ENCODE measurements at places on chromosomes 12 and 14. TPM values are rescaled to one million over a fixed set of nuclear protein-coding genes. Genes with fewer than 3 reads are reported as not detected.

GRCh38 chr12:14417715-14418114, 52.2 kb downstream of the ATF7IP start:
- DNase-seq = peak; percentile 64

DNA sequence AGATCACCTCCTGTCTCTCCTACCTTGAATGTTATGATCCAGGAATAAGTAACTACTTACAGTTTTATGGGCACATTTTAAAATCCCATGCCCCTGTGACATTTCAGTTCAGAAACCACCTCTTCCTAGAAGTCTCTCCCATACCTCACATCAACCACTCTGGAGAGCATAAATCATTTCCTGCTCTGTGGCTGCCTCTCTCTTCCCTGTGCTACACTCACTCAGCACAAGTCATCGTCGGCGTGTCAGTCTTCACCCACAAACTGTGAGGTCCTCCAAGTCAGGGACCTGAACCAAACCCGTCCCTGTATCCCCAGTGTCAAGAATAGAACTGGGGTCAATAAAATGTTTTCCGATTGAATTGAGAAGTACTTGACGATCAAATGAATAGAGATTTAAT, 863.3 kb downstream of the BCL11B start:
- no peak for DNase-seq

- no peak for DNase-seq
These were observed 14.9 kb upstream of the SLC8A3 start for GRCh38 chr14:70203686-70204085.

DNA sequence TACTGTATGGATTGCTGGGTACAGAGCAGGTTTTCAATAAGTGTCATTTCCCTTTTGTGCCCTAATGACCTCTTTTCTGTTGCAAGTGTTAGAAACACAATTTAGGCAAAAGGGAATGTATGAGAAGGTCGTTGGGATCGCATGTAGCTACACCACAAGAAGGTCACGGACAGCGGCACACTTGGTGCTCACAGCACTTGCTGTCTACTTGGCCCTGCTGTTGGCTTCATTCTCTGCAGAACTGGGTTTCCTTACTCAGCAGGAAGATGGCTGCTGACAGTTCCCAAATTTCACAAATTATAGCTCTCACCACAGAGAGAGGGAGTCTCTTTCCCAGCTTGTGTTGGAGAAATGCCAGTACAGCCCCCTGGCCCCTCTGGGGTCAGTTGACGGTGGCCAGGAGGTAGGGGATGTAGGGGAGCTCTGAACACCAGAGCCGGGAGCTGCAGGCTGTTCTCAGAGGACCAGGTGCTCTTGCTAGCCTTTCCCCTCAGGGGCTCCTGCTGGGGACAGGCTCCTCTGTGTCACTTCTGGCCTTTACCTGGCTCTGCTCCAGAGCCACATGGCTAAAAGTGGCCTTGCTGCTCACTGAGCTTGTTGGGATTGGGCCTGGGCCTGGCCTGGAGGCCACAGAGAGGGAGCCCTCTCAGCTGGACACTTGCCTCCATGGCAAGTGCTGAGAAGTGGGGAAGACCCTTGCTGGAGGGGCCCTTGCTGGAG, 50.9 kb upstream of the BCL7A start:
- no peak for DNase-seq

DNA sequence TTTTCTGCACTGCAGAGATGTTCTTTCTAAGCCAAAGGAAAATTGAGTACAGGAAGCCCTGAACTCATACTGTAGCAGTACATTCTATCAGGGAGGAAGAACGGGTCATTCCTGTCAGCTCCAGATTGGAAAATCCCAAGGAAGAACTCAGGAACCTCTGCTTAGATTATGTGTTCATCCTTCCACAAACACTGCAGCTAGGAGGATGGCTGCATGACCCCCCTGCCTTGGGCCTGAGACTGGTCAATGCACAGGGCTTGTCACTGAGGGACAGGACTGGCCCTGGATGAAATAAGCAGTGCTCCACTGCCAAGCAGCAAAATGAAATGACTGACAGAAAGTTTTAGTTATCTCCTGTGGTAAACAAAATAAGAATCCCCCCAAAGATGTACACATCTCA, 1406.8 kb upstream of the TMEM132C start:
- DNase-seq = no peak

- peak; percentile 56 for DNase-seq
These were observed 60.6 kb downstream of the FBXL14 start for GRCh38 chr12:1533602-1534304.

DNA sequence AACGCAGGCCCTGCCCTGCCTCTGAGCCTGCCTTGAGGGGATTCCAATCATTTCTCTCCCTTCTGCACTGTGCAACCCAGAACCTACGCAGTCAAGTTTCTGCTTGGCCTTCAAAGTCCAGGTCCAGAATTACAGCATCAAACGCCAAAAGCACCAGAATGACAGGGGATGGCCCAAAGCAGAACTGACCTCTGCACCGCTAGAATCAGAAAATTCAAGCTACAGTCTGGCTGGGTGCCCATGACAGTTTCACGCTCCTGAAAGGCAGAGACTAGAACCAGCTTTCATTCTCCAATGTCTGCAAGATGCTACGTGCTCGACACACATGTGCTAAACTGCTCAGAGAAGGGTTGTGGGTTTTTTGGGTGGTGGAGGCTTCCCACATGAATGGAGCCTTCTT, 4.1 kb downstream of the CLMN start:
- no peak for DNase-seq

DNA sequence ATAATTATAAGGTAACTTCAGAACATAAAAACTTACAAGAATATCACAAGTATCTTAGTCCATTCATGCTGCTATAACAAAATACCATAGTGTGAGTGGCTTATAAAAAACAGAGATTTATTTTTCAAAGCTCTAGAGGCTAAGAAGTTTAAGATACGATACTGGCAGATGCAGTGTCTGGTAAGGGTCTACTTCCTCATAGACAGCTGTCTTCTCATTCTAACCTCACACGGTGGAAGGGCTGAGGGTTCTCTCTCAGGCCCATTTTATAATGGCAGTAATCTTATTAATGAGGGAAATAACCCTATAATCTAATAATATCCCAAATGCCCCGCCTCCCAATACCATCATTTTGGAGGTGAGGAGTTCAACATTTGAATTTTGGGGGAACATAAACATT, 23.7 kb upstream of the OSBPL8 start:
- no peak for DNase-seq

DNA sequence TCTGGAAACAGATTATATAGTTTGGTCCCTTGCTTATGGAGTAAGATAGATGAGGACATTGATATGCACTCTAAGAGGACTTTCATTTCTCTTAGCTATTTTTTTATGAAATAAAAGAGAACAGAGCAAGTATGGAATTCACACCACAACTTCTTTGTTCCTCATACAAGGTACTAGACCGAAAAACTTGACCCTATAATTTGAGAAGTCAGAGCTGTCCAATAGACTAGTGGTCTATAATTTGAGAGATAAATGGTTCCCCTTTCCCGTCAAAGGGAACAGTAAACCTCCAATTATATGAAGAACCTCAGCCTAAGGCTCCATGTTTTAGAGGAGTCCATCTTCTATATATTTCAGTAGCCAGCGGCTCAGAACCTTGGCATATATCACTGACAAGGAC, 58.5 kb upstream of the HIF1A start:
- DNase-seq = no peak

GRCh38 chr12:68786929-68787328, 21.0 kb upstream of the MDM2 start:
- no peak for DNase-seq

- DNase-seq = no peak
These were observed 79.6 kb downstream of the PPM1A start for GRCh38 chr14:60328583-60328982.

DNA sequence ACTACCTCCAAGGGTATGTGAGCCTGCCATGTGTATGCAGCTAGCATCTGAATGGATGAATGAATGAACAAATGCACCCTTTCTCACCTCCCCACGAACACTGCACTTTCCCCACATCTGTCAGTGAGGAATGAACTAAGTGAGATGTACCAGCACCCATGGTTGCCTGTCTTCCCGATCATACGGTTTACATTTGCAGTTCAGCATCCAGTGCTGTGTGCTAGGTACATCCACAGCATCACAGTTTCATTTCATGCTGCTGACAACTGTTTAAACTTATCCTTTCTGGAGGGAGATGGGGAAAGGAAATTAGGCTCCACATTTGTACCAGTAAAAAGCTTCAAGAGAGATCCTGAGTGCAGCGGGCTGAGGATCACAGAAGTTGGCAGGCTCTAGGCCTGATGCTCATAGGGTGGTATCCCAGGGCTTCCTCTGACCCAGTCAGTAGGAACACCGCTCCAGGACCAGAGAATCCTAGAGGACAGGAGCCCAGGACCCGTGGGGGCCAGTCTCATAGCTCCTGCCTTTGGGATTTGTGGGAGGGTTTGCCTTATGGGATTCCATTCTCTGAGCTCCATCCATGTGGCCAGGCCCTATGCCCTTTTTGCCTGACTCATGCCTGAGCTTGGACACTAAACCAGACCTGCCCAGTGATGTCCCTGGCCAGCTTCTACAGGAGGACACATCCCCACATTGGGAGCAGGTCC, 294.5 kb downstream of the CACNA1C start:
- no peak for DNase-seq

DNA sequence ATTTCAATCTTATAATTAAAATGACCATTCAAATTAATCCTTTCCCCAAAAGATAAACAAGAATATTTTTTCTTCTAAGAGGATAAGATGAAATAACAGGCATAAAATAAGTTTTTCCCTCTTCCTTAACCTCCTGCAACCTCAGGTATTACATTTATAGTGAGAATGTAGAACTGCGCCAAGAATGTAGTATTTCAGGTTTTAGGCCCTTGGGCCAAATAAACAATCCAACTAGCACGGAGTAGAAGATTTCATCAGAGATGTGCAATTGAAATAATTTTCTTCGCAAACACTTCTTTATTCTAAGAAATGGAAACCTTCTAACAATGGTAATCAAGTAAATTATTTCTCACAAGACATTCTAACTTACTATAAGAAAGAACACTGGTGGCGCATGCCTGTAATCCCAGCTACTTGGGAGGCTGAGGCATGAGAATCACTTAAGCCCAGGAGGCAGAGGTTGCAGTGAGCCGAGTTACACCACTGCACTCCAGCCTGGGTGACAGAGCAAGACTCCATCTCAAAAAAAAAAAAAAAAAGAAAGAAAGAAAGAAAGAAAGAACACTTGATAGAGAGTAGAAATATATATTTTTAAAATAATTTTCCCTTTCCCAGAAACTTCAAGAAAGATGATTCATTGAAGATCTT, 100.8 kb downstream of the TAOK3 start:
- DNase-seq = no peak

DNA sequence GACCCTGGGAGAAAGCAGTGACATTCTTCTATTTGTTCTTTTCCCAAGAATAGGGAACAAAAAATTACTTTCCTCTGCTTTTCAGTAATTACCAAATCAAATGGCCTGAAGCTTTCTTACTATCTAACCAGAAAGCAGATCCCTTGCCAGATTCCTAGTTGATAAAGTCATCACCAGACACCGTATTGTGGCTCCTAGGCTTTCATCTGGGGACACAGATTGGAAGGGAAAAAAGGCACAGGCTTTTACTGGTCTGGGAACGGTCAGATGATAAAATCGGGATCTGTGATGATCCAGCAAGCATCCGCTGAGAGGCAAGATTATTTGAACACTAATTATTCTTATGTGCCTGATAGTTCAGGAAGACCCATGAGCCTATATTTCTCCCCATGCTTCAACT, 79.1 kb upstream of the BCL2L14 start:
- DNase-seq = no peak

DNA sequence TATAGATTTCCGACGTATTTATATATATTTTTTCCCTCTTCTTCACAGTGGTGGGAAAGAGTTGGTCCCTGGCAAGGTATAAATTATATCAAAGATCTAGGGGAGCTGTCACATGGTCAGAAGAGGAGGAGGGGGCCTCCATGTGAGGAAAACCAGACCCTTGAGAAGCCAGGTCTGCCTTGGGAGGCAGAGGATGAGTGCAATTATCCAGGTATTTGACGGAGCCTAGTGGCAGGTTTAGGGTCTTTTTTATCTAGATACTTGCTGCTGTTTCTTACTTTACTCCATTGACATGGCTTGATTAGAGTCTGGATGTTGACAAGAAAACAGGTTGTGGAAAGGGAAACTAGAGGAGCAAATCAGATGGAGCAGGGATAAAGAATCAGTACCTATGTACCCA, 5.5 kb downstream of the COPZ1 start:
- no peak for DNase-seq

GRCh38 chr14:64060648-64061096, 207.9 kb downstream of the SYNE2 start:
- peak; percentile 18 for DNase-seq

GRCh38 chr12:61808856-61809255, 451.3 kb upstream of the USP15 start:
- no peak for DNase-seq

GRCh38 chr12:85843606-85844310, 7.5 kb upstream of the RASSF9 start:
- no peak for DNase-seq

GRCh38 chr12:120483621-120484020, 12.3 kb upstream of the DYNLL1 start:
- no peak for DNase-seq

DNA sequence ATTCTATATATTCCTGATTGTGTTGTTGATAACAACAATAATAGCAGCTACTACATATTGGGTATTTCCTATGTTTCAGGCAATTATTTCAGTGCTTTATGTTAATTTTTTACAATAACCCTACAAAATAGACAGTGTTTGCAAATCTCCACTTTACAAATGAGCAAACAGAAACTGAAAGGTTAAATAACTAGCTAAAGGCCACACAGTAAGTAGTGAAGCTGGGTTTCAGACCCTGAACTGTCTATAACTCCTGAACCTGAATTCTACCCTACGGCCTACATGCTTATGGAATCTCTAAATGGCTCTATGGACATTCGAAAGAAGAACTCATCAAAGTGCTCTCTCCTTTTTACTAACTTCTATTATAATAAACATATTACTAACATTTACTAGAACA, 19.7 kb upstream of the NUDT4 start:
- no peak for DNase-seq

GRCh38 chr12:81722004-81722403, 37.1 kb downstream of the PPFIA2 start:
- no peak for DNase-seq

- DNase-seq = no peak
These were observed 606 bp downstream of the EP400 start for GRCh38 chr12:131950182-131950913.

GRCh38 chr12:130184404-130185090, 22.3 kb downstream of the FZD10 start:
- no peak for DNase-seq

- DNase-seq = peak; percentile 63
These were observed 5.1 kb downstream of the CLMN start for GRCh38 chr14:95314609-95315008.

SLCO1B1 gene
- not detected for total RNA-seq

C12orf42 gene
- not detected for total RNA-seq

PHLDA1 gene
- 19.5 TPM for total RNA-seq

KRT8 gene
- 20.7 TPM for total RNA-seq

BRMS1L gene
- total RNA-seq = 7.9 TPM

KCNC2 gene
- total RNA-seq = not detected

Data from H4 (cell line).